Mesenchymal stem cell (in vitro differentiated cells and primary cell): ENCODE measurements at places on chromosomes 1 and 21.

DNA sequence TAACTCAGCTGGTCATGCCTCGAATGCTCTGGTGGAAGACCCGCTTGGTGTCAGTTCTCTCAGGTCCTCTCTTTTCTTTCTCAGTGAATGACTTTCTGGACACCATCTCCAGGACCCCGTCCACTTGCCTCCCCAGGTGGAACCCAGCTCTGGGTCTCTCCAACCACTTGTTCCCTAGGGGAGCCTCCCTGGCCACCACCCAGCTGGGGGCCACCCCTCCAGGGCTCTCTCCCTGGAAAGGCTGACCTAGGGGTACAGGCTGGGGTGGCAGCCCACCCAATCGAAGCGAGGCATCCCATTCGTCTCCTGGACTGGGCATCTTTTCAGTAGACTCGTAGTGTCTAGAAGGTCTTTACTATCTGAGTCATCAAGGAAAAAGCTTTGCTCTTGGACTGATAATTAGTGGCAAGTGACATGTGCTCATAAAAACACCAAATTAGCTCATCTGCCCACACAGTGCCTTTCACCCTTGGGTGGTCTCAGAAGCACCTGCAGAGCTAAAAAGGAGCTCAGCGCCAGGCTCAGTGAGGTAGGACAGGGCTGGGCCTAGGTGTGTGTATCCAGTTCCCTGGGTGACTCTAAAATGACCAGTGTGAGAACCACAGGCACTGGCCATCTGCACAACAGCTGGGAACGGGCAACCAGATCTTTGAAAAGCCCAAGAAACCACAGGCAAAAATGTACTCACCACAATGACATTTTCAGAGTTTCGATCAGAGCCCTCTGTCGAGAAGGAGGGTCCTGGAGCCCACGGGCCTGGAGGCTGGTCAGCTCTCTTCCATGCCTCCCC lies 2.4 kb upstream of the PDXK start:
- H3K27me3 ChIP-seq: no peaks in the 10 kb centered on the region
- H3K27ac ChIP-seq: no peak overlapping the region
- H3K4me1 ChIP-seq: peaks cover 40% of the 10 kb centered on the region
- DNase-seq: peak; percentile 63
- no peaks in the 10 kb centered on the region for H3K36me3 ChIP-seq

DNA sequence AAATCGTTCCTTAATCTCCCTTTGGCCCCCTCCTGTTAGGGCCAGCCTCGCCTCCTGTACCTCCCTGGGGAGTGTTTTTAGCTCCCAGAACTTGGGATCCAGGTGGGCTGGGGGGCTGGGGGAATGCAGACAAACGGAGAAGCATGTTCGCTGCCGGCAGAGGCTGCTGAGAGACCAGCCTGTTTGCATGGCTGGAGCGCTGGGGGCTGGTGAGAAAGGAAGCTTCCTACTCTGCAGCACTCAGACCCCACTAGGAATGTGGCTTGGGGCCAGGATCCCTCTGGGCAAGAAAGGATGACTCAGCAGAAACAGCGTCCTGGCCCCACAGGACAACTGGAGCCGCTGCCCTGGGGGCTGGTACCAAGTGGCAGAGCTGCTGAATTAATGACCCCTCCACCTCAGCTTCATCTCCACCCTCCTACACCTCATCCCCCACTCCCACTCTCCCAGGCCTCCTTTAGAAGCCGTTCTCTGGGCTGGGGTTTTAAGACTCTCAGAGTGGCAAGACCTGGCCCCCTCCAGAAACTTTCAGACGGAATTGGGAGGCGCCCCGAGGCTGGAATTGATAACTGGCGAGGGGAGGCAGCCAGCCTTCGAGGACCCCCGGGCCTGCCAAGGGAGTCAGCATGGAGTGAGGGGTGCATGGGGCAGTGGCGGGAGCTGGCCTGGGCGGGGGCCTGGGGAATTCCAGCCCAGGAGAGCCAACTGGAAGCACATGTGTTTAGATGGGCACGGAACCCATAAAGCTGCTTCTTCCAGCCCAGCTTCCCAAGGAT lies 28.5 kb upstream of the EPS8L3 start:
- H3K27me3 ChIP-seq: no peaks in the 10 kb centered on the region
- peaks cover 57% of the 10 kb centered on the region for H3K4me1 ChIP-seq
- no peaks in the 10 kb centered on the region for H3K36me3 ChIP-seq
- H3K27ac ChIP-seq: peak overlapping the region; percentile 14
- peak; percentile 96 for DNase-seq
- H3K4me3 ChIP-seq: no peak overlapping the region

- H3K27ac ChIP-seq: no peak overlapping the region
- DNase-seq: no peak
- H3K4me3 ChIP-seq: no peak overlapping the region
- no peaks in the 10 kb centered on the region for H3K4me1 ChIP-seq
- H3K27me3 ChIP-seq: peaks cover 4% of the 10 kb centered on the region
Measured at GRCh38 chr21:34192646-34193285, 119.4 kb downstream of the MRPS6 start.

GRCh38 chr1:178702146-178702545 lies 22.9 kb upstream of the RALGPS2 start:
- no peaks in the 10 kb centered on the region for H3K4me1 ChIP-seq
- H3K27ac ChIP-seq: no peak overlapping the region
- H3K4me3 ChIP-seq: no peak overlapping the region
- peak; percentile 27 for DNase-seq
- H3K36me3 ChIP-seq: no peaks in the 10 kb centered on the region

GRCh38 chr1:48777219-48777895 lies 666 bp upstream of the BEND5 start:
- peak overlapping the region; percentile 86 for H3K4me3 ChIP-seq
- H3K4me1 ChIP-seq: peaks cover 11% of the 10 kb centered on the region
- peaks cover 21% of the 10 kb centered on the region for H3K27me3 ChIP-seq
- no peak for DNase-seq
- H3K27ac ChIP-seq: no peak overlapping the region
- H3K36me3 ChIP-seq: no peaks in the 10 kb centered on the region

- no peak overlapping the region for H3K4me3 ChIP-seq
- no peaks in the 10 kb centered on the region for H3K27me3 ChIP-seq
- no peaks in the 10 kb centered on the region for H3K36me3 ChIP-seq
- no peak for DNase-seq
Measured at GRCh38 chr1:221069178-221069903, 190.1 kb downstream of the HLX start.

- no peak overlapping the region for H3K27ac ChIP-seq
- no peaks in the 10 kb centered on the region for H3K27me3 ChIP-seq
- H3K4me1 ChIP-seq: peaks cover 28% of the 10 kb centered on the region
Measured at GRCh38 chr21:45644041-45644906, 749 bp downstream of the PCBP3 start.

DNA sequence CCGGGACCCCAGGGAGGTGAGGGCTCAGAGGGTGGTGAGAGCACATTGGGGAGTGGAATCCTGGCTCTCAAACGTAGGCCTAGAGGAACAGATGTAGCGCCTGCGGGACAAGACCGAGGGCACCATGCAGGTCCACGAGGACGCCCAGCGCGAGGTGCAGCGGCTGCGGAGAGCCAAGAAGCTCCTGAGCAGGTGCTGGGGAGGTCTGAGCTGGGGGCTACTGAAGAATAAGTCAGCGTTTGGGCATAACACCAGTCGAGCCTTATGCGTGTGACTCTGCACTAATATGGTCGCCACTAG lies 2.6 kb upstream of the NBPF3 start:
- peaks cover 7% of the 10 kb centered on the region for H3K27me3 ChIP-seq
- no peak for DNase-seq
- no peak overlapping the region for H3K27ac ChIP-seq
- H3K4me3 ChIP-seq: no peak overlapping the region

DNA sequence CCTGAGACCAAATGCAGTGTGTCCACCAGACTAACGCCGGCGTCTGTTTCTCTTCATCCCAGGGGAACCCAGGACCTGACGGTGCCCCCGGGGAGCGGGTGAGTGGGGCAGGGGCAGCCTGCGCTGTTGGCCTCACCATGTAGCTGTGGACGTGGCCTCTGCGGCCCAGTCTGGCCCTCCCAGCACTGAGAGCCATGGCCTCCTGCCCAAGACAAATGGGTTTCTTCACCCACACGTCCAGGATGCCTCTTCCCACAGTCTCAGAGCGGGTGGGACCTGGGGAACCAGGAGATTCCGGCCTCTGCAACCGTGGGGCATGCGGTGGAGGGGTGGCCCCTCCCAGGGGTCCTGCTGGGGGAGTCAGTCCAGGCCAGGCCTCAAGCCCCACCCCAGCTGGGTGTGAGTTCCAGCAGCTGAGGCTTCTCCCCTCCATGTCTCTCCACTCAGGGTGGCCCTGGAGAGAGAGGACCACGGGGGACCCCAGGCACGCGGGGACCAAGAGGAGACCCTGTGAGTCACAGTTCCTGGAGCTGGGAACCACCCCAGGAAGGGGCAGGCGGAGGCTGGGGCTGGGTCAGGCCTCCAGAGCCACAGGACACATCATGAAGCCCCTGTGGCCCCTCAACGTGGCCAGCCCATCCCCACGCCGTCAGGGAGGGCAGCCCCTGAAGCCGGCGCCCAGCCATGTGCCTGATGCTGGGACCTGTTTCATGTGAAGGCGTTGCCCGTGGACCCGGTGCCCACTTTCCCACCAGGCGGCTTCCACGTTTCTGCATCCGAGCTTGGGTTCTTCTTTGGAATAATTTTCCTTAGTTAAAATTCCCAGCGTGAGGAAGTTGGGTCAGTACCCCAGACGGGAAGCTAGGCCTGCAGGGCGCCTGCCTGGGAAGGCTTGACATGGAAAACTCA lies 11.0 kb downstream of the COL6A1 start:
- H3K4me1 ChIP-seq: peaks cover 32% of the 10 kb centered on the region
- no peak overlapping the region for H3K27ac ChIP-seq
- H3K4me3 ChIP-seq: peak overlapping the region; percentile 49
- H3K36me3 ChIP-seq: peaks cover 94% of the 10 kb centered on the region

- no peaks in the 10 kb centered on the region for H3K4me1 ChIP-seq
- H3K4me3 ChIP-seq: no peak overlapping the region
- no peak overlapping the region for H3K27ac ChIP-seq
- peaks cover 19% of the 10 kb centered on the region for H3K27me3 ChIP-seq
- H3K36me3 ChIP-seq: no peaks in the 10 kb centered on the region
Measured at GRCh38 chr1:110548381-110548780, 29.4 kb upstream of the KCNA10 start.

DNA sequence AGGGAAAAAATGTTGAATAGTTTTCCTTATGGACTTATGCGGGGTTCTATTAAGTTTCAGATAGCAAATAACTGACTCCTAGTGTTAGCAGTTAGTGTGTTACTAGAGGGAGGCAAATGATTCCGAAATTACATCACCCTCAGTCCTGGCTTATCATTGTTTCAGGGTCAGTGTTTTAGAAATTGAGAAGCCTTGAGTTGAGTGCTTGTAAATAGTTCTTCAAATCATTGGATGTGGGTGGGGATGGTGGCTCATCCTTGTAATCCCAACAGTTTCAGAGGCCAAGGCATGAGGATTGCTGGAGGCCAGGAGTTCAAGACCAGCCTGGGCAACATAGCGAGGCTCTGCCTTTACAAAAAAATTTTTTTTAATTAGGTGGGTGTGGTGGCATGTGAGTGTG lies 21.3 kb downstream of the SOAT1 start:
- H3K4me3 ChIP-seq: no peak overlapping the region
- peaks cover 3% of the 10 kb centered on the region for H3K36me3 ChIP-seq
- no peak overlapping the region for H3K27ac ChIP-seq

GRCh38 chr21:41705546-41706262 lies 61.1 kb downstream of the RIPK4 start:
- no peak overlapping the region for H3K27ac ChIP-seq
- DNase-seq: no peak
- peaks cover 62% of the 10 kb centered on the region for H3K27me3 ChIP-seq
- H3K36me3 ChIP-seq: no peaks in the 10 kb centered on the region
- no peak overlapping the region for H3K4me3 ChIP-seq
- H3K4me1 ChIP-seq: peaks cover 5% of the 10 kb centered on the region

DNA sequence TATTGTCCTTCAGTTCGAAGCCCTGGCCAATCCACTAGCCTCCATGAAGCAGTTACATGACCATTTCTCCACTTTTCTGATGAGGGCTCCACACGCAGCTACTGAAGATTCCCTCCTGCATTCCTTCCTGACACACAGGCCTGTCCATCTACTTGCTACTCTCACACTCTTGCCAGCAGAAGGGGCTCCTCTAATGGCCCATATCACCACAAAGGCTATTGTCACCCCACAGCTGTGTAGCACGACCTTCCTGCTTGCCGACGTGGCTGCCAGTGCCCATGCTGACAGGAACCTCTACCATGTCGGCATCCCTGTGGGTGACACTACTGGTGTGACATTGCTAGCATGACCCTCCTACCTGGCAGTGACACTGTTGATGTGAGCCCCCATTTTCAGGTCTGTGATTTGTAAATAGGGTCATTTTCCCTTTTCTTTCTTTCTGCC lies 1528.6 kb upstream of the TPTE start:
- no peaks in the 10 kb centered on the region for H3K27me3 ChIP-seq
- H3K36me3 ChIP-seq: no peaks in the 10 kb centered on the region
- no peak overlapping the region for H3K27ac ChIP-seq
- H3K4me1 ChIP-seq: no peaks in the 10 kb centered on the region

DNA sequence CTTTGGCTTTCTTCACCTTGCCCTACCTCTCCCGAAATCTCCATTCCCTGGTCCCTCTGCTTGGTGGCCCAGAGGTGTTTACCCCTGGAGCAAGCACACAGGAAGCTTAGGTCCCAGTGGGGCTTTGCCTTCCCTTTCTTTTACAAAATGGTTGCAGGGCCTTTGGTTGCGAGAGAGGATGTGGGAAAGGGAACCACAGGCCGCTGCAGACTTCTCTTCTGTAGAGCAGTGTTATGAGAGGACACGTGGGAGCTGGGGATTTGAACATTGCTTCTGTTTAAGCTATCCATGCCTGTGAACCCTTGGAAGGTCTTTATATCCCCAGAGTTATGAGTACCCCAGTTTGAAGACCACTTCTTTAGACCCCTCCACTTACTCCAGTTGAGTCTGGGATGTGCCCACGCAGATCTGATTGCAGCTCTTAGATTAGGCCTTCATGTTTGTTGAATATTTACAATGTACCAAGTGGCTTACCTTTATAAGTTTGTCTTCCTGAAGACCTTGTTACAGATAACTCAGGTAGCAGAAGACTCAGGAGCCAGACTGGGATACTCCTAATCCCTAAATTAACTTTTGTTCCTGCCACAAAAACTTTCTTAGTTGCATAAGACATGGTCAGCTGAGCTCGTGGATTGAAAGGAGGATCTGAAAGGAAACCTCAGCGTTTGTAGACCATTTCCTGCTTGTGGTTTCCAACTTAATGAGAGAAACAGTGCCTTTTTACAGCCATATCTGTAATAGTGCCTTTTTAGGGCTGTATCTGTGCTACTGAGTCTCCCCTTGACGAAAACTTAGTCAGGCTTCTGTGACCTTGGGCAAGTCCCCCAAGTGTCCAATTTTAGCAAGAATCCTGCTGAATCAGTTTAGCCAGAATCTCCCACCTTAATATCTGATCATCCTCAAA lies 21.9 kb upstream of the IVNS1ABP start:
- DNase-seq: peak; percentile 35
- no peaks in the 10 kb centered on the region for H3K27me3 ChIP-seq
- no peaks in the 10 kb centered on the region for H3K36me3 ChIP-seq
- peaks cover 2% of the 10 kb centered on the region for H3K4me1 ChIP-seq
- no peak overlapping the region for H3K4me3 ChIP-seq

DNA sequence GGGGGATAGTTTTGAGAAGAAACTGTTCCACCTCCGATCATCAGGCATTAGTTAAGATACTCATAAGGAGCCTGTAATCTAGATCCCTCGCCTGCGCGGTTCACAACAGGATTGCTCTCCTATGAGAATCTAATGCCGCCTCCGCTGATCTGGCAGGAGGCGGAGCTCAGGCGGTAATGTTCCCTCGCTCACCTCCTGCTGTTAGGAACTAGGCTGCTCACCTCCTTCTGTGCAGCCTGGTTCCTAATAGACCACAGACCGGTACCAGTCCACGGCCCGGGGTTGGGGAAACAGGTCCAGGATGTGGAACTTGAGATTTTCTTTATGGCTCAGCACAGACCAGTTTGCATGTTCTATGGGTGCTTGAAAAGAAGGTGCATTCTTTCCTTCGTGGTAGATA lies 27.2 kb upstream of the FAM3B start:
- peaks cover 33% of the 10 kb centered on the region for H3K27me3 ChIP-seq
- no peaks in the 10 kb centered on the region for H3K4me1 ChIP-seq
- DNase-seq: no peak
- H3K4me3 ChIP-seq: no peak overlapping the region
